ENCODE measurements at places on chromosomes 1 and 21.

GRCh38 chr1:237857455-237857854 is 33.3 kb downstream of the ZP4 start:
- DNase-seq, result no peak

GRCh38 chr1:89104147-89104546 is 21.8 kb downstream of the GBP2 start:
- DNase-seq, result no peak

- no peak for DNase-seq
Observed at GRCh38 chr1:151961833-151962232, 31.8 kb downstream of the S100A10 start.

DNA sequence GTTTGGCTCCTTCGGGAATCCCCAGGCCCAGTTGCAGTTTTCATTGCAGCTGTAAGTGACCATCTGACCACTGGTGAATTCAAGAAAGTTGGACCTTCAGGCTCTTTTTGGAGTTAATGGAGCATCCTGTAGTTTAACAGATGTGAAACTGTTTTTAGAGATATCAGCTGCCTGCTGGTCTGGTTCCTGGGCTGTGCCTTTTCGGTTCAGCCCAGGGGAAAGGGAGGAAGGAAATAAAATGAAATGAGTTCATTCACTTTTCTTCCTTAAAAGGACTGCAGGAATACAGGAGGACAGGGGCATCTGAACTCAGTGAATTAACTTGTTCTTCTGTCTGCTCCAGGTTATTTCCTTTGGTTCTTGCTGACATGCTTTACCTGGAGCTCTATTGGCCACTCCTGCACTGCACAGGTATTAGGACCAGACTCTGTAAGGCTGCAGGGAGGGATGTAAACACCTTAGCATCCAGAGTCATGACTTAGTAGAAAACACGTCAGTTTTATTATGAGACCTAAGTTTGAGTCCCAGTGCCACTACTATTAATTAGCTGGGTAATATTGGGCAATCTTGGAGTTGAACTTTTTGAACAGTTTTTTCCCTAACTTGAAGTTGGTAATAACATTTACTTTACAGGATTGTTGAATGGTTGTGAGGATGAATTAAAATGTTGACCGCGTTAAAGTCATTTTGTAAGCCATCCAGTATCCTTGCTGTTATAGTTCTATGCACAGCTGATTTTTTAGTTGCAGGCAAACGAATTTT is 83.6 kb downstream of the LRRC8D start:
- no peak for DNase-seq

DNA sequence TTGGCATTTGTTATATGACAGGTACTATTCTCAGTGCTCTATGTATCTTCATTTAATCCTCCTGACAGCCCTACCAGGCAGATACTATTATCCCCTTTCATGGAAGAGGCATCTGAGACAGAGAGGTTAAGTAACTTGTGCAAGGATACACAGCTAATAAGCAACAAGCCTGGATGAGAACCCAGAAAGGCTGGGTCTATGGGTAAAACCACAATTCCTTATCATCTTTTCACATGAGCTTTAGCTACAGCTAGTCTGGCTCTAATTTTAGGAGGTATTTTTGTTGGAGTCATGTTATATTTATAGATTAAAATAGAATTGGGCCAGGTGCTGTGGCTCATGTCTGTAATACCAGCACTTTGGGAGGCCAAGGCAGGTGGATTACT is 27.7 kb downstream of the DNTTIP2 start:
- DNase-seq, result no peak

DNA sequence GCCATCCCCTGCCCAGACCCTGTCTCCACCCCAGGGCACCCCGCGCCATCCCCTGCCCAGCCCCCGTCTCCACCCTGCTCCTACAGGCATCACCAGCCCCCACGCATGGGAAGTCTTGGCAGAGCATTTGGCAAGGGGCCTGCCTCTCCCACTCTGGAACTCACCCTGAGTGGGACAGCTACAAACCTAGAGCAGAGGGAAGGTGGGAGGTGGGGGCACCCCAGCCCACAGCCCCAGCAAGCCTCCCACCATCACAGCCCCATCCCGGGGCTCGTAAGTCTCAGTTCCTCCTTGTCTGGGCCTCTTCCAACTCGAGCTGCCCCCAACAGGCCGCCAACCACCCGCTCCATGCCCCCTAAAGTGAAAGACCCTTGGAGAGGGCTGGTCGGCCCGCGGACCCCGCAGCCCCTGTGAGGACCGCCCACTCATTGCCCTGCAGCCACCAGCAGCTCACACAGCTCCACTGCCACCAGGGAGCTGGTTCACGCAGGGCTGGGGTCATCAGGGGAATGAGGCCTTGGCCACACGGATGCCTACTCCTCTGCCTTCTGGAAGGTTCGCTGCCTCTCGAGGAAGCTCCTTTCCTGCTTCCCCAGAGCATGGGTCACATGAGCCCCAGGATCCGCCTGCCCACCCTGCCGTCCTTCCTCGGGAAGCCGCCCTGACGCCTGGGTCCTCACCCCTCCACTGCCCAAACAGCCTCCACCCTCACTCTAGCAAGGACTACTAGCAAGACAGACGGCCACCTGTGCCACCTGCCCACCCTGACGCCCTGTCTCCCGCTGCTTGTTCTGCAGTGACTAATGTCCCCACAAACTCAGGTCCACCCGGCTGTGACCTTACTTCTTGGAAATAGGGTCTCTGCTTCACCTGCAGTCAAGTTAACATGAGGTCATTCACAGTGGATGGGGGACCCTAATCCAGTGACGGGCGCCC is 14.4 kb downstream of the MEGF6 start:
- no peak for DNase-seq

DNA sequence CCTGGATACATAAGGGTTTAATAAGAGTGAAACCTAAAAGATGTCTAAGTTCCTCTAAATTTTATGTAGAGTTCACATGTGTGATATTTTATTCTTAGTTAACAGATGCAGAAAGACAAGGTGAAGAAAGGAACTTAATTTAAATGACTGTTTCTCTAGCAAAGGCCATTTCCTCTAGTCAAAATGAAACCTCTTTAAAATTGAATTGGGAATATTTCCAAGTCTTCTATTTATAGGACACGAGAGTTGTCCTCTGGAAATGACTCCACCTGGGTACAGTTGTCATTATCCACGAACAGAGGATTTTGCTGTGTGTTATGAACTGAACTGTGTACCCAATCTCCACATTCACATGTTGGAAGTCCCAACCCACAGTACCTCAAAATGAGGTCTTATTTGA is 64.5 kb upstream of the KCNK1 start:
- DNase-seq, result no peak

DNA sequence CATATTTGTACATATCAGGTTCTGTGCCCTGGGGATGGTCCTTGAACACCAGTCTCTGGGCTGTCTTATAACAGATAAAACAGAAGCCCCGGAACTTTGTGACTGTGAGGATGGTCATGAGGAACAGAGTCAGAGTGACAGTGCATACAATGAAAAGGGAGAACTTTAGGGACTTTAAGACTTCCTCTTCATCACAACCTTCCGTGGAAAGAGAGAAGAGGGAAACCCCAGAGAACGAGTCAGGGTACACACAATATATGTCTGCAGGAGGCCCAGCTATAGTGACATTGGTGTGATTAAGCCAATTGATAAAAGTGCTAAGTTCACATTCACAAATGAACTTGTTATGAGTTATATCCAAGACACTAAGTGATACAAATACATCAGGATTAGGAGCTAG is 32.1 kb downstream of the TLR5 start:
- DNase-seq, result no peak

DNA sequence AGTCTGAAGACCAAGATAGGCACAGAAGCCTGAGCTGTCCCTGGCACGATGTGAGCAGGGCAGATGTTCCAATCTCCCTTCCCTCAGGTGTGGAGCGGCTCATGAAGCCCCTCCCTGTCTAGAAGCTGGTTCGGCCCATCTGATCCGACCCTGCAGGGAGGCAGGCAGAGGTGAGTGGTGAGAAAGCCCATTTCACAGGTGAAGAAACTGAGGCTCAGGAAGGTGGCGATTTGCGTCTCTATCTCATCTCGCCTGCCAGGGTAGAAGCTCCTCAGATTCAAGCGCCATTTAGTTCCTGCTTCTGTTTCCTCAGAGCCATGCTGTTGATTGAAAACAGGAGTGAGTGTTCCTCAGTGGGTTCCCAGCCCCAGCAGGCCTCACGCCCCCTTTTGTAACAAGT is 16.9 kb upstream of the TENT5B start:
- no peak for DNase-seq

DNA sequence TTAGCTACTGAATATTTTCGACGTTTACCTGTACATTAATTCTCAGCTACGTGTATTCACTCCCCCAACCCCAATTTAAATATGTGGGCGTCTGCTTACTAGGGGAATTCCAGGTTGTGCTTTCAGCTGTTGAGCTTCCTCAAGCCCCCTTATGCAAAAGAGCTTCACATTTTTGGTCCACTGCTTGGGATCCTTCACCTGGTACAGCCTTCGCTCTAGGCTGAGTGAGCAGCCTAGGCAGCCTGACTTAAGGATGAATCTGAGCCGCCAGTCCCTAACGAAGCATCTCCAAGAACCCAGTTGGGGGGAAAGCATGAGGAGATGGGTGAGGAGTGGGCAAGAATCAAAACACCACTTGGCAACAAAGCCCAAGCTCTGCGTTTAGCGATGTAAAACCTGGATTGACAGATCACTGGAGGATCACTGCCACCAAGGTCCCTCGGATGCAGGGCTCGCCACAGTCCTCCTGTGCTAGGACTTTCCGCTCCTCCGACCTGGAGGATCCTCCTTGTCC is 674 bp downstream of the BCL10 start:
- DNase-seq, result no peak

- no peak for DNase-seq
Observed at GRCh38 chr1:25428475-25429166, 2.1 kb upstream of the MACO1 start.

GRCh38 chr1:105337420-105337819 is 1587.7 kb downstream of the AMY1C start:
- no peak for DNase-seq

GRCh38 chr21:43893536-43894205 is 28.6 kb downstream of the AGPAT3 start:
- no peak for DNase-seq

DNA sequence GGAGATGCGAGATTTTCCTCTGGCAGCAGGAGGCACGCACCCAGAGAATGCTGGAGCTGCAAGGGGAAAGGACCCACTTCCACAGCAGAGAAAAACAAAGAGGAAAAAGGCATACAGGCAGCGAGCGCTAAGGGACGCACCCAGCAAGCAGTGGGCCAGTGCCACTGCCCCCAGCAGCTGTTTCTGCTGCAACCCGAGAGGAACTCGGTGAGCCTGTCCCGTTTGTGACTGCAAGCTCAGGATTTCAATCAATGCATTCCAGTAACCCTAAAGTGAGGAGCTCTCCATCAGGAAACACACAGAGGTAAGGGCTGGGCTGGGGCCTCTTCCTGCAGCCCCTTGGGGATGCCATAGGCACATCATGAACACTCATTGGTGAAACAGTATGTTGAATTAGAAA is 58.7 kb downstream of the ACP6 start:
- DNase-seq, result no peak

GRCh38 chr1:55877437-55878232 is 662.5 kb upstream of the USP24 start:
- no peak for DNase-seq

DNA sequence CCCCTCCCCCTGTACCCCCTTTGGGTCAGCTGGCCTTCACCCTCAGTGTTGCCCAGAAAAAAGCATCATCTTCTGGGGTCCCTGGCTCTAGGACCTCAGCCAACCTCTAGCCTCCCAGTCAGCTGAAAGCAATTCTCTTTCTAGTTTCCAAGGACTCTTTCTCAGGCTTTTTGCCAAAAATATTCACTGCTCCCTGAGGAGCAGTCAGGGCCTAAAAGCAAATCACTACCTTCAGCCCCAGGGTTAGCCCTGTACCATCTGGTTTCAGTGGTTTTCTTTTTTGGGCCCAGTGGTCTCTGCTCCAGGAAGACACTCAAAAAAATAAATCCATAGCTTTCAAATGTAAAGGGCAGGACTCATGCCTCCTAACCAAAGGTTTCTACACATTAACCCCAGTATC is 3.1 kb upstream of the LMOD1 start:
- no peak for DNase-seq

DNA sequence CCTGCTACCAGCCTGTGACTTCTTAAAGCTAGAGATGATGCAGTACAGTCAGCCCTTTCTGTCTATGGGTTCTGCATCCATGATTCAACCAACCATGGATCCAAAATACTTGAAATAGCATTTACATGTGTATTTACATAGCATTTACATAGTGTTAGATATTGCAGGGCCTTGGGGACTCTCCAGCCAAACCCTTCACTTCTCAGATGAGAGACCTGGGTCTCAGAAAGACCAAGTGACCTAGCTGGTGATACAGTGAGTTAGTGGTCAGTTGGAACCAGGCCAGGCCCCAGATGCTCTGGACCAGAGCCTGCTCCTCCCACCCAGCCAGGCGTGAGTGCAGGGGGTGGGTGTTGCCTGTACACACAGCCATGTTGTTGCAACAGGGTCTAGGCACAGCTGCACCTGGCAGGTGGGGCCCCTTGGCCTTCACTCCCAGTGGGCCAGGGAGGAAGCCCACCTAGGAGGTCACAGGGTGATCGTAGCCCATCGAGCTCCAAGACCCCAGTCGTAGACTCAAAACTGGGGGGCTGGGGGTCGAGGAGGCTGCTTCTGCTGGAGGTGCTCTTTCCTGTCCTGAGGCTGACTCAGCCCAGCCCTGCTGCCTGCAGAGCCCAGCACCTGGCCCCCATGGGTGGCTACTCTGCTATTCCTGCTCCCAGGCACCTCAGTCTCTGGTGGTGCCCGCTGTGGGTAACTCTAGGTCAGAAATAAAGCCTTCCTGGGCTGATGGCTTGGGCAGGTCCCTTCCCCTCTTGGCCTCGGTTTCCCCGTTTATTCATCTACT is 7.7 kb downstream of the TMEM61 start:
- DNase-seq, result no peak

- no peak for DNase-seq
Observed at GRCh38 chr1:45545019-45545493, 5.6 kb upstream of the AKR1A1 start.

DNA sequence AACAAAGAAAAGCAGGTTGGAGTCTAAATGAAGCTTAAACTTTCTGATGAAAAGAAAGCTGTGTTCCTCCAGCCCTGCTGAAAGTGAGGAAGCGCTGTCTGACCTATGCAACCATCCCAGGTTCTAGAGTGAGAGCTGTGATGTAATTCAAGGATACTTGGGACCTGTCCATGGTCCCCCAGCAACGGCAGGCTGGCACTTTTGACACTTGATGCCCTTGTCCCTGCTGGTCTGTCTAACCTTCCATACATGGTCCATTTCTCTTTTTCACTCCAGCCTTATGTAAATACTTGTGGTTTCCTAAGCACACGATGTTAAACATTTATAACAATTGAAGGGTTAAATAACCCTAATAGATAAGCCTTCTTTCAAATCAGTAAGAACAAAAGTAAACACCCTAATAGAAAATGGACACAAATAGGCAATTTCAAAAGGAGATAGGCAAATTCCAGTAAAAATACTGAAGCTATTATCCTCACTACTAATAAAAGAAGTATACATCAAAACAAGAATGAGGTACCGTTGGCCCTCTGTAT is 17.7 kb upstream of the KDM4A start:
- no peak for DNase-seq

GRCh38 chr21:31201548-31201947 is 142.5 kb downstream of the TIAM1 start:
- no peak for DNase-seq

Data from CD8-positive, alpha-beta T cell (primary cell).